Sigmoid colon (tissue), 7 donors: ENCODE measurements at places on chromosomes 11 and 22.

DNA sequence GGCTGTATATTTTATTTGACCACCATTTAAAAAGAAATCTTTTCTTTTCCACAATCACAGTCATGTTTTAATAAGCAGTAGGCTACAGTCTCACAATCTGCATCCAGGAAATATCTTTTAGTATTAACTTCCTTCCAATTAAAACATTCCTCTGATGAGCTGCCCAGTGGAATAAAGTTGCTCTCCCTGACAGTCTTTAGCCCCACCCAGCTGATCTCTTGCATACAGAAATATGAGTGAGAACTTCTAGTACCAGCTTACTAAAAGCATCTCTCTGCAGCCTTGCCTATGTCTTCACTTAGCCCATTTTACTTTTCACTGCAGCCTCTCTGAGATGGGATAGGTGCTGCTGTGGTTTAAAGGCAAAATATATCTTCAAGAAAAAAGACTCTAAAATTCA, 143.4 kb upstream of the ANO3 start:
- H3K4me1 ChIP-seq = no peaks in the 10 kb centered on the region
- no peaks in the 10 kb centered on the region for H3K36me3 ChIP-seq
- H3K4me3 ChIP-seq = no peak overlapping the region
- no peak for DNase-seq
- no peaks in the 10 kb centered on the region for H3K27me3 ChIP-seq

GRCh38 chr11:64880240-64881001, 2.0 kb upstream of the EHD1 start:
- DNase-seq = no peak
- peak overlapping the region; percentile 95 for H3K27ac ChIP-seq
- H3K27me3 ChIP-seq = no peaks in the 10 kb centered on the region
- H3K4me3 ChIP-seq = no peak overlapping the region

GRCh38 chr11:250740-251299, 14.0 kb downstream of the PSMD13 start:
- no peaks in the 10 kb centered on the region for H3K4me1 ChIP-seq
- no peak overlapping the region for H3K4me3 ChIP-seq
- no peaks in the 10 kb centered on the region for H3K27me3 ChIP-seq
- DNase-seq = peak; percentile 72
- no peak overlapping the region for H3K27ac ChIP-seq

GRCh38 chr11:108863528-108863927, 198.7 kb downstream of the DDX10 start:
- H3K4me3 ChIP-seq = no peak overlapping the region
- no peaks in the 10 kb centered on the region for H3K4me1 ChIP-seq
- H3K27me3 ChIP-seq = no peaks in the 10 kb centered on the region
- H3K27ac ChIP-seq = no peak overlapping the region

DNA sequence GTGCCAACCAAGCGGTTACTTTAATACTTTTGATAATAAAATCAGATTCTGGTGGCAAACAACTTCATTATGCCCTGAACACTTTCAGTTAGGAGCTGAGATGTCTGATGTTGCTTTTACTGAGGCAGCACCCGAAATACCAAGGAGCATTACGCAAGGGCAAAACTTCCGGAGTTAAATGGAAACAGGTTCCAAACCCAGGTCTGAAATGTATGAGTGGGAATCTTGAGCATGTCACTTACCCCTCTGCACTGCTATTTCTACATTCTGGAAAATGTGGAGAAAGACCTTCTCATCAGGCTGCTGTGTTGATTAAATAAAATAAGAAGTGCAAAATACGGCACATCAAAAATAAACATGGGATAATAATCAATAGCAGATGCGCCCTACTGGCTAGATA, 315.1 kb downstream of the LARGE1 start:
- no peaks in the 10 kb centered on the region for H3K36me3 ChIP-seq
- DNase-seq = no peak
- no peaks in the 10 kb centered on the region for H3K27me3 ChIP-seq
- no peak overlapping the region for H3K4me3 ChIP-seq
- no peaks in the 10 kb centered on the region for H3K4me1 ChIP-seq

DNA sequence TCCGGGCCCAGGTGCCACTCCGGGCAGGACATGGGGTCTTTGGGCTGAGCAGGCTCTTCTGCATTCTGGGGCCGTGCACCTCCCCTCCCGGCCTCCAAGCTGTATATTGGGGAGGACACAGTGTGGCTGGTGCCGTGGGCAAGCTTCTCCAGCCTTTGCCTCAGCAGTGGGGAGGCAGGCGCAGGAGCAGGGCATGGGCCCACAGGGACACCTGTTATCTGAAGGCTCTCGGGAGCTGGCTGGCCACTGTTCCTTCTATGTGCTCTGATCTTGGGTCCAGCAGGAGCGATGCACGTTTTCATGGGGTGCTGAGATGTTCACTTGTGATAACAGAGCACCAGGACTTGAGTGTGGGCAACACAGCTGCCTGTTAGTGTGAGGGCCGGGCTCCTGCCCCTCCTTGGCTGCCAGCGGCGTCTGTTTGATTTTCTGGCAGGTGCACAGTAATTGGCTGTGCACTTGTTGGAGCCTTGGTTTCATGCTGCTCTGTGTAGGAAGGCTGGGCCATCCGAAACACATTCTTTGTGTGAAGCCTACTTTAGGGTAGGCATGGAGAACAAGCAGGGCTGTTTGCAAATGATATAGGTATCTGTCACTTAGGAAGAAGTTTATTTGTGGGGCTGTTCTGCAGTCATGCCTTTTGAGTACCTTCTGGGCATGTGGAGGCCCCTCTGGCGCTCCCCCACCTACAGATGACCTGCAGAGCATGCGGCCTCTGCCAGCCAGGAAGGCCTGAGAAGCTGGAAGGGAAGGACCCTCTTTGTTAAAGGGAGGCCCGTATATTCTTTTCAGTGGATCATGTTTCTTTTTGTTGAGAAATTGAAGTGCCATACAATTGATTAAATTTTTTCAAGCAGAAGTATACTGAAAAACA, 201.5 kb downstream of the TBC1D22A start:
- H3K36me3 ChIP-seq = no peaks in the 10 kb centered on the region
- no peaks in the 10 kb centered on the region for H3K27me3 ChIP-seq
- no peak overlapping the region for H3K4me3 ChIP-seq

GRCh38 chr11:63564784-63565350, 1.7 kb upstream of the PLAAT2 start:
- H3K4me1 ChIP-seq = no peaks in the 10 kb centered on the region
- H3K27ac ChIP-seq = no peak overlapping the region
- H3K4me3 ChIP-seq = no peak overlapping the region
- no peaks in the 10 kb centered on the region for H3K27me3 ChIP-seq

DNA sequence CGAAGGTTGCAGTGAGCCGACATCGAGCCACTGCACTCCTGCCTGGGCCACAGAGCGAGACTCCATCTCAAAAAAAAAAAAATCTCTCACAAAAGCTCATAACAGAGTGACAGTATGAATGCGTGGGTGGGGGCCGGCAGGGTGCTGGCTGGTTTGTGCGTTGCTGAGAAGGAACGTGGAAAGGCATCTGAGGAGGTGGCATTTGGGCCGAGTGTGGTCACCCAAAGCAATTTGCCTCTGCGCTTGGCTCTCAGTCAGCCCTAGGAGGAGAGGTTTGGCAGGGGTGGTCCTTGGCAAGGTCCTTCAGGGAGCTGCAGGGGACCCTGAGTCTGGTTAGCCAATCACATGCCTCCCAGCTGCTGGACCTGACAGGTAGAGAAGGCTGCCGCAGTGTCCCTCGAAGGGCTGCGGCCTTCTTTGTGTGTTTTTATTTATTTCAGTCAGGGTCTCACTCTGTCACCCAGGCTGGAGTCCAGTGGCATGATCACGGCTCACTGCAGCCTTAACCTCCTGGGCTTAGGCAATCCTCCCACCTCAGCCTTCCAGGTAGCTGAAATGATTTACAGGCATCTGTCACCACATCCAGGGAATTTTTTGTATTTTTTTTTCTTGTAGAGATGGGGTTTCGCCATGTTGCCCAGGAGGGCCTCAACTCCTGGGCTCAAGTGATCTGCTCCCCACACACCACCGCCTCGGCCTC, 23.5 kb upstream of the OSBPL5 start:
- H3K4me3 ChIP-seq = no peak overlapping the region
- H3K27me3 ChIP-seq = no peaks in the 10 kb centered on the region
- no peaks in the 10 kb centered on the region for H3K36me3 ChIP-seq
- DNase-seq = no peak
- H3K27ac ChIP-seq = no peak overlapping the region

DNA sequence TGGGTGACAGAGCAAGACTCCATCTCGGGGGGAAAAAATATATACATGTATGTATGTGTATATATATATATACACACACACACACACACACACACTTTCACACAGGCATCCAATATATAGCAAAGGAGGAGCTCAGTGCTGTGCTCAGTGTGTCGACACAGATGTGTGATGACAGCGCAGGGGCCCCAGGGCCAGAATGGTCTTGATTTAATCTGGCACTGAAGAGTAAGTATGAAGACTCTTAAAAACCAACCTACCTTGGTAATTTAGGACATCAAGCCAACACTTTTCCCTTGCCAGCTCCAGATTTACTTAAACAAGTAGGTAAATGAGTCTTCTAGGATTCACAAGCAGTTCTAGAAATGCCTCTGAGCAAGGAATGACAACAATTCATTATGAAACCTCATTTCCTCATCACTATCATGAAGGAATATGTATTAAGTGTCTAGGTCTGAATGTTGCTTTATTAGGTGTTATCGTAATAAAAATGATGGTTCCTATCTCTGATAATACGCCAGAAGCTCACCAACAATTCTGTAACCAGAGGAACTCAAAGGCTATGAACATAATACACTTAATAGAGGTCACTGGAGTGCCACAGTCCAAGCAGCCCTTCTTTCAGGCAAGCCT, 71.5 kb downstream of the SGSM3 start:
- H3K27ac ChIP-seq = no peak overlapping the region
- H3K4me3 ChIP-seq = no peak overlapping the region
- H3K4me1 ChIP-seq = peaks cover 12% of the 10 kb centered on the region
- DNase-seq = no peak

GRCh38 chr11:62553080-62553838, 6.7 kb upstream of the AHNAK start:
- peaks cover 9% of the 10 kb centered on the region for H3K36me3 ChIP-seq
- no peak overlapping the region for H3K4me3 ChIP-seq
- no peaks in the 10 kb centered on the region for H3K27me3 ChIP-seq
- peak overlapping the region; percentile 97 for H3K27ac ChIP-seq

DNA sequence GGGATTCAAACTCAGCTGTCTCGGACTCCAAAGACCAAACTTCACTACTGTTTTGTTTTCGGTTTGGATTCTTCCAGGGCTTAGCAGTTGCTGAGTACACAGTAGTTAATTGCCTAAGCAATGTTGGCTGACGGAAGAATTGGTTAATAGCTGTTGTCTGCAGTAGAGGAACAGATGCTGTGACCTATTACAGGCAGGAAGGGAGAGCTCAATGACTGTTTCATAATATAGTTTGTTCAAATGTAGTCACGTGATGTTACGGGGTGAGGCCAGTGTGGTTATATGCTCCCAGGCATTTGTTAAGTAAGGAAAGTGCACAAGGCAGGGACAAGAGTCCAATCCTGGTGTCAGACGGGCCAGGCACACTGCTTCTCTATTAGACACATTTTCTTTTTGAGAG, 222.6 kb upstream of the CCDC90B start:
- H3K27me3 ChIP-seq = no peaks in the 10 kb centered on the region
- H3K27ac ChIP-seq = no peak overlapping the region
- H3K4me1 ChIP-seq = no peaks in the 10 kb centered on the region
- H3K36me3 ChIP-seq = no peaks in the 10 kb centered on the region
- no peak for DNase-seq
- no peak overlapping the region for H3K4me3 ChIP-seq

DNA sequence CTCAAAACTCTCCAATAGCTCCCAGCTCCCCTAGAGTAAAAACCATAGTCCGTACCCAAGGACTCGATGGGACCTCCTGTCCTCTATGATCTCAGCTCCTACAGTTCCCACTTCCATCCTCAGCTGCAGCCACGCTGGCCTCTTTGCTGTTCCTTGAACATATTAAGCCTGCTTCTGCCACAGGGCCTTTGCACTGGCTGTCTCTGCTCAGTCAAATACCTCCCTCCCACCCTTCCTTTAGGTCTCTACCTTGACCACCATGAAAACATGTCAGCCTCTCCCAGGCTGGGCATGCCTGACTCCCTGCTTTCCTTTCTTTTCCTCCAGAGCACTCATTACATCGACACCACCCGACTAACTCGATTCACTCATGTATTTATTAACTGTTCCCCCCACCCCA, 24.5 kb downstream of the TMEM184B start:
- no peak overlapping the region for H3K4me3 ChIP-seq
- H3K36me3 ChIP-seq = peaks cover 34% of the 10 kb centered on the region
- DNase-seq = no peak
- H3K27me3 ChIP-seq = no peaks in the 10 kb centered on the region
- H3K4me1 ChIP-seq = peaks cover 56% of the 10 kb centered on the region

GRCh38 chr11:72293391-72293790, 49.4 kb upstream of the PHOX2A start:
- DNase-seq = no peak
- no peak overlapping the region for H3K4me3 ChIP-seq
- H3K27me3 ChIP-seq = no peaks in the 10 kb centered on the region
- no peak overlapping the region for H3K27ac ChIP-seq
- no peaks in the 10 kb centered on the region for H3K4me1 ChIP-seq

GRCh38 chr22:39417641-39418040, 18.1 kb downstream of the TAB1 start:
- no peaks in the 10 kb centered on the region for H3K27me3 ChIP-seq
- peaks cover 63% of the 10 kb centered on the region for H3K36me3 ChIP-seq
- no peak for DNase-seq
- no peak overlapping the region for H3K27ac ChIP-seq

GRCh38 chr11:59842316-59842715, 3.0 kb downstream of the CBLIF start:
- DNase-seq = no peak
- no peaks in the 10 kb centered on the region for H3K27me3 ChIP-seq
- no peak overlapping the region for H3K4me3 ChIP-seq
- H3K27ac ChIP-seq = no peak overlapping the region
- no peaks in the 10 kb centered on the region for H3K36me3 ChIP-seq

GRCh38 chr11:112584672-112585071, 324.0 kb upstream of the PLET1 start:
- H3K4me1 ChIP-seq = peaks cover 20% of the 10 kb centered on the region
- no peak for DNase-seq
- no peaks in the 10 kb centered on the region for H3K27me3 ChIP-seq
- H3K4me3 ChIP-seq = no peak overlapping the region

- no peaks in the 10 kb centered on the region for H3K4me1 ChIP-seq
- H3K27me3 ChIP-seq = no peaks in the 10 kb centered on the region
- no peaks in the 10 kb centered on the region for H3K36me3 ChIP-seq
- H3K27ac ChIP-seq = no peak overlapping the region
These were observed 10.2 kb downstream of the C11orf96 start for GRCh38 chr11:43952401-43953342.
